Pancreas (tissue), 10 donors: ENCODE measurements at places on chromosomes 4 and X.

GRCh38 chrX:46260499-46260898, 284.7 kb downstream of the ZNF674 start:
- no peak for DNase-seq

- DNase-seq = no peak
Measured at GRCh38 chr4:89420507-89420906, 112.9 kb upstream of the GPRIN3 start.

- no peak for DNase-seq
Measured at GRCh38 chr4:176443117-176443516, 123.4 kb downstream of the SPCS3 start.

DNA sequence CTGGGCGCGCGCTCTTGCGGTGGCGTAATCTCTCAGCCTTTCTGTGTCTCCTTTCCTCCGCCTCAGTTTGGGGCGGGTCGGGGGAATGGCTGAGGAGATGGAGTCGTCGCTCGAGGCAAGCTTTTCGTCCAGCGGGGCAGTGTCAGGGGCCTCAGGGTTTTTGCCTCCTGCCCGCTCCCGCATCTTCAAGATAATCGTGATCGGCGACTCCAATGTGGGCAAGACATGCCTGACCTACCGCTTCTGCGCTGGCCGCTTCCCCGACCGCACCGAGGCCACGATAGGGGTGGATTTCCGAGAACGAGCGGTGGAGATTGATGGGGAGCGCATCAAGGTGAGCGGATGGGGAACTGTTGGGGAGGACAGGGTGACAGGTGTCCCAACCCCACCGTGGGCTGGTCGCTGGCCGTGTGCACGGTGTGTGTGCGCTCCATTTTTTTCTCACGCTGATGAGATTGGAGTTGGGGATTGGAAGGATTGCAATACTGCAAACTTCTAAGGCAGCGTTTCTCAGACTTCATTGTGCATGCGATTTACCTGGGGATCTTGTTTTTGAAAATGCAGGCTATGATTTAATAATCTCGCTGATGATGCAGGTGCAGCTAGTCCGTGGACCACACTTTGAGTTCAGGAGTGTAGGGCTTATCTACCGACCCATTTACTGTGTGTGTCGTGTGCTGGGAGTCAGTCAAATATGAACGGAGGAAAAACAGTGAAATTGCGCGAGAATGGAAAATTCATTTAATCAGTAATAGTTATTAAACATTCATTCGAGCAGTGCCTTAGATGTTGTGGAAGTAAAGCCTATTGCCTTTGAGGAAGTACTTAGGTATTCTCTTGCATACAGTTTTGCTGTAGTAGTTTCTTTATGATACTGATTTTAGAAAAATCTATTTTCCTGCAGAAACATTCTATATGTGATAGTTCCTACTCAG, at the start of gene RAB33B:
RAB33B (plus strand) TSS at position 11 of the 935 bp plus-strand sequence; CDS start at position 86, 75 bp downstream.
- no peak for DNase-seq
